ENCODE measurements at places on chromosomes 6 and 20.

DNA sequence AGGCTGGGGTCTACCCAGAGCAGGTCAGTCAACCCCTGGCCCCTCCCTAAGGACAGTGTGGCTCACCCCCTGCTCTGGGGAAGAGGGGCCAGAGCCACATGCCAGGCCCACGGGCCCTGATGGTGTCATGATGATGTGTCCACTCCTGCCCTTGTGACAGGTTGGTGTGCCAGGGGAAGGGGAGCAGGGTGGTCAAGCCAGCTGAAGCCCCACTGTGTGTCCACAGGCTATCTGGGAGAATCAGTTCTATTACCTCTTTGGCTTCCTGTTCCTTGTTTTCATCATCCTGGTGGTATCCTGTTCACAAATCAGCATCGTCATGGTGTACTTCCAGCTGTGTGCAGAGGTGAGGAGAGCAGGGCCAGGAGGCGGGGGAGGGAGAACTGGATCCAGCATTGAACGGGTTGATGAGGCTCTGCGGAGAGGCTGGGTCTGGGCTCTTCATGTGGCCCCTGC is 47.7 kb downstream of the PLAGL2 start:
- no peak for DNase-seq

DNA sequence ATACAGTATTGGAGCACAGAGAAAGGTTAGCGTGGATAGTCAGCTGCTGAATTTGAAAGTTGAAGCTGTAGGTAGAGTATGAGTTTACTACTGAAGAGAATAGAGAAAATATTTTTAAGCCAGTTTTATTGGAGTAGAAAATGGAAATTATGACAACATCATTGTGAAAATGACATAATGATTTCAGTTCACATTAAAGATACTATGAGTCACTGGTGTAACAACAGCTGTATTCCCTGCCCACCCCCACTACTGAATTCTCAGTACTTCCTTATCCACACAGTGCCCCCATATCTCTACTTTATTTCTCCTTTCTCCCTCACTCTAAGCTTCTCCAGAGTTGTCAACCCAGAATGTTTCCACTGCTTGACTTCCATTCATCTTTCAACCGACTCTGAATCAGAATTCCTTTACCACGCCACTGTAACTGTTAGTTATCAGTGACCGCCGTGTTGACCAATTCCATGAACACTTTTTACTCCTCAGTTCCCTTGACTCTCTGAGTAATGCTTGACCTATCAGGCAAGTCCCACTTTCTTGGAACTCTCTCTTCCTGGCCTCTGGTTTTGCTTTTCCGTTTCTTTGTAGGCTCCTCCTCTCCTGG is 139.6 kb downstream of the AIG1 start:
- DNase-seq: no peak

- DNase-seq: no peak
These were observed 941.0 kb upstream of the ADGRB3 start for GRCh38 chr6:67694127-67694526.

GRCh38 chr20:44756011-44756688 is 10.5 kb downstream of the KCNK15 start:
- DNase-seq: no peak

GRCh38 chr6:35396991-35397390 is 54.6 kb downstream of the PPARD start:
- DNase-seq: no peak

All from GM04503 (cell line).